Effector memory CD4-positive, alpha-beta T cell (primary cell): ENCODE measurements at places on chromosomes 12 and 14.

DNA sequence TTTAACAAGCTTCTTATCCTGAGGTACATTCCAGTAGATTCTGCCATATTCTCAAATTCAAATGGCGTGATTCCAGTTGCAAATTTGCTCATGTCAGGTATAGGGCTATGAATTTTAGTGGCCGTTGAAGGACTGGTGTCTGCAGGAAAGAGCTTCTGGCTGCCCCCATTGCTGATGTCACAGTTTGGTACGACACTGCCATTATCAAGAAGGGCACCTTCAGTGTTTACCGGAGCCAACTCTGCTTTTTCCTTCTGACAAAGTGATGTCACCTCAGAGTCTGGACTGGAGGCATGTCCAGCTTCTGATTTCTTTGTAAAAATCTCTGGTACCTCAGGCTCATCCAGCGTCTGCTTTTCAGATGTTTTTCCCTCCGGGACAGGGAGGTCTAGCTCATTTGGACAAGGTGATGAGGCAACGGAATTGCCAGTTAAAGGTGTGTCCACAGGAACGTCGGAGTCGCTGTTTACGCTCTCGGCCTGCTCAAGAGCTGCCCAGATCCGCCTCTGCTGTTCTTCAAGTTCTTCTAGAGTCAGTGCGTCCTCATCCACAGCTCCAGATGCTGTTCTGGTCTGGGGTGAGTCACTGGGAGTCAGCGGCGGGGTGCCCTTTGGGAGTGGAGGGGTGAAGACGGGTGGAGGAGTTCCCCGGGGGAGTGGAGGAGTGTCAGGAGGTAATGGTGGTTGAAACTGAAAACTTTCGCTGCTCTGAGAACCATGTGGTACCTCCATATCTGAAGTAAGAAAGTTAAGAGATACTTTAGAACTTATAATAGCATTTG, 27.0 kb downstream of the ZCCHC8 start:
- no peak for DNase-seq

DNA sequence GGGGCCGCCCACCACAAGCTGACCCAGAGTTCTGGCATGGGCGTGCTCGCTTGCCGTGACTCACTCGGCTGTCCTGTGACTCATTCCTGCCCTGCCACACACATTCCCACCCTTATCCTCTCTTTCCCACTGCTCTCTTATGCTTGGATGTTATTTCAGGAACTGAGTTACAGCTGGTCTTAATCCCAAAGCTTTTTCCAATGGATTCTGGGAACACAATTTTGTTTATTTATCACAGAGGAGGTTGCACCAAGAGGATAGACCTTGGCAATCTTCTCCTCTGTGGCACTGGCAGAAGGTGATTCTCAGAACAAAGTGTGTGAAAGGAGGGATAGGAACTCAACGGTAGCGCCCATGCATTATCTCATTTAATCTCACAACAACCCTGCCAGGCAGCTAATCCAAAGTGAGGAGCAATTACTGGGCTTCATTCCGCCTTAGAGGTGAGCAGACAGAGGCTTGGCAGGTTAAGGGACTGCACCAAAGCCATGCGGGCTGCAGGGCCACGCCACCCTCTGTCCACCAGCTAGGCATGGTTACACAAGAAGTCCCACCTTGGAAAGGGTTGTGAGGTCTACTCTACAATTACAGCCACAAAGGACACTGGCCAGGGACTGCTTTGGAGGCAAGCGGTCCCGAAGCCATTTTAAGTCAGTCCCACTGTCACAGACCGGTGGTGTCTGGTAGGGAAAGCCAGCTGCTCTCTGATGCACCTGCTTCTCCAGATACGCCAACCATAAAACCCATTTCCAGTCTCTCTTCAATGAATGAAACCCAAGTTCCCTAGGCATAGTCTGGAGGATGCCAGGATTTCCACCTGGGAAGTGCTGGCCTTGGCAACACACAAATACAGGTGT, 32.9 kb downstream of the SYNE3 start:
- no peak for DNase-seq

DNA sequence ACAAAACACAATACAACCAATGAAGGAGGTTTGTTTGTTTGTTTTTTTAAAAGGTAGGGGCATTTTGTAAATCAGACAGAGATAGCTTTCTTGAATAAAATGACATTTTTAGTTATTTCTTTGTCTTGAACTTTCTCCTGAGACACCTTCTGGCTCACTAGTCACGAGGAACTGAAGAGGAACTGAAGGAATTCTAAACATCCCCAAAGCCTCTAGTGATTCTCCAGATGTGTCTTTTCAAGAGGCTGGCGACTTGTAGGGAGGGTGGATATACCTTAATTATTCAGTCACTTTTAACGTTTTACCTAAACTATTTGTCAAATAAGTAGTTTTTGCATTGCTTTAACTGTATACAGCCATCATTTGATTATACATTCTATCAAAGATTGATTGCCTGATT, 211.2 kb upstream of the LRIG3 start:
- no peak for DNase-seq

DNA sequence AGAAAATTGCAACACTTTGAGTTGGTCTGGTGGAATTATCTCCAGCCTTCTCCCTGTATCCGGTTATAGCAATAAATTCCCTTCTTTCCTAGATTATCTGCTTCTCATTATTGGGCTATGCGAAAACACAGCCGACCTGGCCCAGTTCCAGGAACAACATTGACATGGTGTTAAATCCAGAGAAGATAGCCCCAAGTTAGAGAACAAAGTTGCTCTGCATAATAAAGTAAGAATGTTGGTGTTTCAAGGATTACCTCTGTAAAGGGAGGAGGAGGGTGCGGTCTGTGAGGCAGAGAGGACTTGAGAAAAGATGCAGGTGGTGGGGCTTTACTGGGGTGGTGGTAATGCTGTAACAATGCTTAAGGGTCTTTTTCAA, 12.1 kb downstream of the TCL1A start:
- DNase-seq, result no peak

DNA sequence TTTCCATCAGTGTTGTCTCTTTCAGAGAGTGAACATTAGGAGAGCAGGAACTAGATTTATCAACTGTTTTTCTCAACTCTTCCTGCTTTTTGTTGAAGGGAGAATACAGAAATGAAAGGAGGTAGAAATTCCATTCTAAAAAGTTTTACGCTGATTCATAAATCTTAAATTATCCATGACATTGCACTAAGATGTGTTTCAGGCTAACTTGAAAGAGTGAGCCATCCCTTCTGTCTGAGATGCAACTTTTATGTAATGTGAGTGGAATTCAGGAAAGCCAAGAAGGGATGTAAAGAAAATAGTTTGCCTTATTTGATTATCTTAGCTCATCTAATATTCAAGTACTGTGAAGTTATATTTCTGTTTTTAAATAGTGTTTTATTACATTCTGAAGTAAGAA, 349.5 kb upstream of the RGS6 start:
- DNase-seq, result no peak

GRCh38 chr12:105681341-105681740, 350.9 kb downstream of the C12orf75 start:
- no peak for DNase-seq

DNA sequence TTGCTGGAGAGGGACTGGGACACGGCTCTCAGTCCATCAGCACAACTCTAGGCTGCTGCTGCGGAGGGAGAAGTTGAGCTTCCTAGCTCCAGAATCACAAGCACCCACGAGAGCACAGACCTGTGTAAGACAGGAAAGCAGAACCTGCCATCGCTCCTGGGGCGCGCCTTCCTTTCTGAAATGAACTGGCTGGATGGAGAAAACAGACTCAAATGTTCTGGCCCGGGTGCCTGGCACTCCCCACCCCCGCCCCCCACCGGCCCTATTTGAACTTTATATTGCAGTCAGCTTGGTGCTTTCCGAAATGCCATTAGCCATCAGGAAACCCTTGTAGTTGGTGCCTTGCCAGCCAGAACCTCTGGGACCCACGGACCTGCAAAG, 23.8 kb downstream of the MVK start:
- no peak for DNase-seq

DNA sequence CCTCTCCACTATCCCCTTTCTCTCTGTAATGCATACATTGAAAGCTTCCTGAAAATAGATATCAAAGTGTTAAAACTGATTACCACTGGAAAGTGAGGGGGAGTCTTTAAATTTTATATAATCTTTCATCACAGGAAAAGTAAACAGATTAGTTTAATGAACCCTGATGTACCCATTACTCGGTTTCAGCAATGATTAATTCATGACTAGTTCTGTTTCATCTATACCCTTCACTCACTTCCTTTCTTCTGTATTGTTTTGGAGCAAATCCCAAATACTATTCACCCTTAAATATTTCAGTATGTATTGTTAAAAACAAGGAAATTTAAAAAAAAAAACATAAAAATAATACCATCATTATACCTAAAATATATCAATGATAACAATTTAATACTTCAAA, 67.3 kb upstream of the TMCC3 start:
- no peak for DNase-seq

DNA sequence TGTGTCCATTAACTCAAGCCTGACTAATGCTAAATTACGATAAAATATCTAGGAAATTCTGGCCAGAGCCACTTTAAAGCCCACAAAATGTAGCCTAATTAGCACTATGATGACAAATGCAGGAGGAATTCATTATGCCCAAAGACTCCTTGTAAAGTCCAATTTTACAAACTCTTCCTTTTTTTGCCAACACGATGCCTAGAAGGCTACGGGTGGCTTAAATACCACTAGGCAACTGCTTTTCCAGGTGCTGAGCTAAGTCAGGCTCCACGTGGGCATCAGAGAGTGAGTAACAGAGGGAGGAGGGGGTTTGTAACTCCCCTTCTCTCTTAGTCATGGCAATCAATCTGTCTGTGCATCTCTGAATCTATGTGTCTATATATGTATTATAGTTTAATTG, 172.4 kb upstream of the NTF3 start:
- DNase-seq, result no peak

GRCh38 chr12:50625029-50625925, 120.5 kb downstream of the DIP2B start:
- no peak for DNase-seq

- DNase-seq, result no peak
These were observed 32.1 kb upstream of the STON2 start for GRCh38 chr14:81432219-81432661.

GRCh38 chr14:33414041-33414440, 475.4 kb downstream of the NPAS3 start:
- no peak for DNase-seq

- no peak for DNase-seq
These were observed 278.1 kb upstream of the LMO3 start for GRCh38 chr12:16884056-16884455.

- DNase-seq, result no peak
These were observed 185.6 kb downstream of the APAF1 start for GRCh38 chr12:98830657-98831056.

GRCh38 chr14:23532658-23533057, 18.9 kb downstream of the ZFHX2 start:
- no peak for DNase-seq

- no peak for DNase-seq
These were observed 198.3 kb upstream of the OTX2 start for GRCh38 chr14:57008534-57008933.

- no peak for DNase-seq
These were observed 6.3 kb downstream of the PPFIBP1 start for GRCh38 chr12:27530157-27530922.

GRCh38 chr14:65308536-65308935, 104.0 kb upstream of the FUT8 start:
- DNase-seq, result no peak

- no peak for DNase-seq
These were observed 25.7 kb downstream of the KLRK1 start for GRCh38 chr12:10363914-10364814.

- DNase-seq, result no peak
These were observed 42.4 kb downstream of the CKAP4 start for GRCh38 chr12:106205208-106206069.

- no peak for DNase-seq
These were observed 972.2 kb upstream of the TMEM132C start for GRCh38 chr12:127294651-127295210.

DNA sequence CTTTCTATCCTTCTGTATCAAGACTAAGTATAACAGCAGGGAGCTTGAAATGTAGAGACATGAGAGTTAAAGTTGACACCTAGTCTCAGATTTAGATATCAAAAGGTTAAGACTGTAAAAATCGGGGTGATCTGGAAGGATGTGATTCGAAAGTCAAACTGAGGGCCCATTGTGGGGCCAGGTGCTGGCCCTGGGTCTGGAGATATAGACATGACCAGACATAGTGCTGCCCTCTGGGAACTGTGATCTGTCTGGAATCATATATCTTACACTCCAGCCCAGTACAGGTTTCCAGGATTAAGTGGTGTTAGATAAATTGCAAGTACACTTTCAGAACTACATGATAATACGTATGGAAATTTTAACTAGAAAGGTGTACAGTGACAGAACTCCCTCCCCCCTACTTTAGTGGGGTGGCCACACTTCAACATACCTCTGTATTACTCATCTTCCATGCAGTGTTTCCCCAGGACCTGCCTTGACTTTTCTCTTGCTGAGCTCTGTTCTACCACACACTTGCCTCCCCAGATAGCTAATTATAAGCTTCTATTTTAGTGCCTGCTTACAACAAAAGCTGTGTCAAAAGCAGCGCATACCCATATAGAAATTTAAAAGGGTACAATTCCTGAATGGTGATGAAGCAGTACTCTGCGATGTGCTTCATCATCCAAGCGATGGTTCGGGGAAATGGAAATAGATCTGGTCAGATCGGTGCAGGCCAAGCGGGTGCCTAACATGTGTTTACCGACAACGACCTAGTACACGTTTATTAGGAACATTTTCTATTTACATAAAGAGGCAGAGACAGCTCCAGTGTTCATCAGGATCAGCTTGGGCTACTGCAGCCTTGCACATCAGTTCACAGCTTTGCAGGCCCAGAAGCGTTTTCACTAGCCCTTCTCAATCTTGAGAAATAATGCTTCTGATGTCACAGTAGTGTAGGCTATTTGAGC, 68.7 kb downstream of the ARF6 start:
- no peak for DNase-seq

DNA sequence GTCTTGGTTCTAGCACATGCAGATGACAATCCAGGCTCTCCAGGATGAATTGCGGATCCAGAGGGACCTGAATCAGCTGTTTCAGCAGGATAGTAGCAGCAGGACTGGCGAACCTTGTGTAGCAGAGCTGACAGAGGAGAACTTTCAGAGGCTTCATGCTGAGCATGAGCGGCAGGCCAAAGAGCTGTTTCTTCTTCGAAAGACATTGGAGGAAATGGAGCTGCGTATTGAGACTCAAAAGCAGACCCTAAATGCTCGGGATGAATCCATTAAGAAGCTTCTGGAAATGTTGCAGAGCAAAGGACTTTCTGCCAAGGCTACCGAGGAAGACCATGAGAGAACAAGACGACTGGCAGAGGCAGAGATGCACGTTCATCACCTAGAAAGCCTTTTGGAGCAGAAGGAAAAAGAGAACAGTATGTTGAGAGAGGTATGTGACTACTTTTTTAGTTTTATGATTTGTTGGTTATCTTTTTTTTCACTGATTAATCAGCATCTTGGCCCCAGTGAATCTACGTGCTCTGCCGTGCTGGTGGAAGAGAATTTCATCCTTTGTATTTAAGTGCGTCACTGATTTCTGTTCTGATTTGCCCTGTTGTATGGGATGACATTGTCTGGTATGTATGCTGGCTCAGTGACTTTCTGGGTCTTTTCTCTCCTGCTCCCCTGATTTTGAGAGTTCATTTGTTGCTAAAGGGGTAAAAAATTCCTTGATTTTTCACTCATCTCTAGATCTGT, 92.3 kb downstream of the ERC1 start:
- no peak for DNase-seq

GRCh38 chr12:67355428-67356379, 86.5 kb downstream of the CAND1 start:
- DNase-seq, result peak; percentile 5

GRCh38 chr14:34583525-34583924, 44.0 kb upstream of the EAPP start:
- DNase-seq, result no peak
